Adrenal gland (tissue), 19 donors: ENCODE measurements at places on chromosomes 16 and 17. TPM values are rescaled to one million over a fixed set of nuclear protein-coding genes. Genes with fewer than 3 reads are reported as not detected.

The RCVRN gene
- total RNA-seq: not detected

GRCh38 chr16:51820176-51820575 is 669.1 kb upstream of the SALL1 start:
- DNase-seq: no peak

- DNase-seq: peak; percentile 93
Observed at GRCh38 chr17:75896415-75897159, at the start of gene TRIM65. TSS of gene TRIM65 (minus strand) at chr17:75896951. CDS start at chr17:75896937, 14 bp downstream.

DNA sequence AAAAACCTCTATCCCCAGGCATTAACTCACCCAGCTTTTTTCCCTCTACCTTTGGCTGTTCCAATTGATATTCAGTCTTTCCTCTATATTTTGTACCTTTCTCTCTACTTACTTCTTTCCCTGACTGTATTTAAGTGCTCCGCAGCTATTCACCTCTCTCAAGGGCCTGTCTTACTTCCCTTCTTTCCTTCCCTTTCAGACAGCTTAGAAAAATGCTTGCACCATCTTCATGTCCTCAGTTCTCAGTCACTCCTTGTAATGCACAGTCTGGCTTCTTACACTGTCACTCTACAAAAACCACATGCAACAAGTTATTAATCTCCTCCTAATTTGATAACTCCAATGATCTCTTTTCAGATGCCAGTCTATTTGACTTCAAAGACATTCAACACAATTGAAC is 163.4 kb downstream of the PHKB start:
- DNase-seq: no peak

DNA sequence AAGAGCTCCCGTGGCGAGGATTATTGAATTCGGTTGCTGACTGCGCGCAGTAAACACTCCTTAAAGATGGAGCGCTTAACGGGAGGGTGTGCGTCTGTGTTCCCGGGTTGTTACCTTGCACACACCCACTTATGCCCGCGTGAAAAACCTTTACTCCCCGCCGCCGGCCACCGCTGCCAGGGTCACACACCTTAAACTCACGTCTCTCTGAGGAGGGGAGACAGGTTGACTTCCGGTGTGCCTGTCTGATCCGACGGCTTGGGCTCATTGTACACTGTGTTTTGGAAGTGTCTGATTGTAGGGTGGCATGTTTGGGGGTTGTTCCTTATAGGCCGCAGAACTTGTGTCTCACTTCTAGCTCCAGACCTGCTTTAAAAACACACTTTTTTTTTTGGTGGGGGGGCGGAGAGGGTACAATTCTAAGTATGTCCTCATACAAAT is 66.8 kb downstream of the KPNA2 start:
- peak; percentile 26 for DNase-seq

- no peak for DNase-seq
Observed at GRCh38 chr17:19024101-19025078, 19.8 kb upstream of the FAM83G start.

The KATNIP gene
- 80.4 TPM for total RNA-seq

GRCh38 chr17:7336240-7337175 is at the start of gene ACAP1:
TSS of gene ACAP1 (plus strand) at chr17:7336529. CDS start at chr17:7336735, 206 bp downstream.
- no peak for DNase-seq

The MYH1 gene
- not detected for total RNA-seq
